Left ventricle myocardium inferior (tissue), 1 donor: ENCODE measurements at places on chromosomes 16 and 17. TPM values are rescaled to one million over a fixed set of nuclear protein-coding genes. Genes with fewer than 3 reads are reported as not detected.

The HIGD1B gene
- 18.3 TPM for total RNA-seq

DNA sequence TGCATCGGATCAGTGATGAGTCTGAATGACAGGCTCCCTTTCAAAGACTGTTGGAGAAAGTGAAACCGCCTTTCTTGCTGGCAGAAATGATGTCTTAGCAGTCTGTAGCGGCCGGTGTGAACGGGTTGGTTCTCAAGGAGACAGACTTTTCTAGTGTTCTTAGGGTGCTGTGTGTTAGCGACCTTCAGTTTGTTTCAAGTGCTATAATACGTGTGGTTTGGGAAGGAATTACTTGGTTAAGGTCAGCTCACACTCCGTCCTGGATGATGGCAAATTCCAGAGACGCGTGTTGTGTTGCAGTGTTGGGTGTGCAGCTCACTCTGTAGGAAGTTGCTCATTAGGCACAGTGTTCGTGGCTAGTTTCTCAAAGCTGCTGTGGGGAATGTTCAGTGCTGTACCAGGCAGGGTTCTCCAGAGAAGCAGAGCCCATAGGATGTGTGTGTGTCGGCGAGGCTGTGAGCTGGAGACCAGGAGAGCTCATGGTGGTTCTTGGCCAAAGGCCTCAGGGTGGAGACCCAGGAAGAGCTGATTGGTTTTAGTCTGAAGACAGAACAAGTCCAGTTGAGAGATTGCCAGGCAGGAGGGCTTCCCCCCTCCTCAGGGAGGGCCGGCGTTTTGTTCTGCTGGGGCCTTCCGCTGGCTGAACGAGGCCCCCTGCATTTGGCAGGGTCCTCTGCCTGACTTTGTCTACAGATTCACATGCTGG is 37.6 kb downstream of the ZNF750 start:
- no peak overlapping the region for H3K4me3 ChIP-seq
- H3K36me3 ChIP-seq: peaks cover 16% of the 10 kb centered on the region
- DNase-seq: no peak
- peaks cover 30% of the 10 kb centered on the region for H3K4me1 ChIP-seq
- no peaks in the 10 kb centered on the region for H3K27me3 ChIP-seq
- H3K27ac ChIP-seq: peak overlapping the region; percentile 59

DNA sequence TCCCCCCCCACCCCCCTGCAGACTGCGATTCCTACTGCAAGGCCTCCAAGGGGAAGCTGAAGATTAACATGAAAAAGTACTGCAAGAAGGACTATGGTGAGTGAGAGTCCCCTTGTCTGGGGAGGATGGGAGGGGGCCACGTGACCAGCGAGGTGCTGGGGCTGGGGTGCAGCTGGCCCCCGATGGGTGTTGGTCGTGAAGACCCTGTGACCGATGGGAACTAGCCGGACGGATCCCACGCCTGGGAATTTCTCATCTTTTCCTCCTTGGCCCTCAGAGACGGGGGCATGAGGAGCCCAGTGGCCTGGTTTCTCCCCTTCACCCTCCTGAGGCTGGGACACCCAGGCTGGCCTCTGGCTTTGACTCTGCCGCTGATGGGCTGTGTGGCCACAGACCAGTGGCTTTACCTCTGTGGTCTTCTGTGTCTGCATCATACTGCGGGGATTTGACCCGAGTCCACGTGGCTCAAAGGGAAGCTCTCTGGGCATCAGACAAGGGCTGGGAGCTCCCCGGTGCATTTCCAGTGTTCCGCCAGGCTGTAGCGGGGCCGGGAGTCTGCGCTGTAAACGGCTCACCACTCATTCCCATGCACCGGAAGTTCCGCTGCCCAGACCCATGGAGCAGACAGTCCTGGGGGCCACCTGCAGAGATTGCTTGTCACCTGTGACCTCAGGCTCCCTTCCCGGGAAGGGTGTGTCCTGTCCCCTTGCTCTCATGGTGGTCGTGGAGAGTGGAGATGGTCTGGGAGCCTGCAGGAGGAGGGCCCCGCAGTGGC is 200.0 kb downstream of the NTN1 start:
- no peak for DNase-seq
- peaks cover 12% of the 10 kb centered on the region for H3K4me1 ChIP-seq
- no peak overlapping the region for H3K27ac ChIP-seq

GRCh38 chr16:17590711-17591654 is 120.2 kb upstream of the XYLT1 start:
- H3K4me3 ChIP-seq: no peak overlapping the region
- H3K27me3 ChIP-seq: peaks cover 26% of the 10 kb centered on the region
- no peak overlapping the region for H3K27ac ChIP-seq
- DNase-seq: no peak
- H3K36me3 ChIP-seq: no peaks in the 10 kb centered on the region

DNA sequence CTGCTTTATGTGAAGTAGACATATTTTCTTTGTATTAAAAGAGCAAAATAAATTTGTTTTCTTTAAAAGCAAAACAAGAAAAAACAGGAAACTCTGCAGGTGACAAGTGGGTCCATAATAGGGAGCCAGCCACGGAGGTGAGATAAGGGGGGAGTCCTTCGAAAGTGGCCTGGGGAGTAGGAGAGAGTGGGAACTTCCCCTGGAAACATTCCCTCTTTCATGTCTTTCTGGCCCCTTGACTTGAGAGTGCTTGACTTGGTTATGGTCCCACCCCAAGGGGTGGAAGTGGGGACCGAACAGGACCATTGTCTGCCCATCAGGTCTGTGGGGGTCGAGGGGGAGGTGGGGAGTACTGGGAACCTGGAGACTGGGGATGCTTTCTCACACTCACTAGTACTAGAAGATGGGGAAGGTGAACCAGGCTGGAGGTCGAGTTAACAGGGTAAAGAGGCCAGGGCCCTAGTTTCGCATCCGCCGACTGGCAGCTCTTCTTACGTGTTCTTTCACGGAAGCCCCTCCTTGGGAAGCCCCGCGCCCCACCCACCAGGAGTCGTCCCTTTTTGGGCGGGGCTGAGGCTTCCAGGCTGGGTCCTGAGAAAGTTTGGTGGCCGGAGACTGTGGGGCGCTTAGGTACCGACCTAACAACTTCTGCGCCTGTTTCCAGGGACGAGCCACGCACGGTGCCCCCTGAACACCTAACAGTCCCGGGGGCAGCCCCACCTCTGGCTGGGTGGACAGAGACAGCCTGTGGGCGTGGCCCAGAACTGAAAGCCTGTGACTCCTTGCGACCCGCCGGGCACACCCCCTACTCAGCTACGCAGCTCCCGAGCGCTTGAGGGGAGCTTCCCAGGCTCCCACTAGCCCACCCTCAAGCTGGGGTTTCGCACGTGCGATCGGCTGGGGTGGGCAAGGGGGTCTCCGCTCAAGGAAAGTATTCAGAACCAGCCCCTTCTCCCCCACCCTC is 790 bp downstream of the TRADD start:
- peaks cover 68% of the 10 kb centered on the region for H3K4me1 ChIP-seq
- peaks cover 21% of the 10 kb centered on the region for H3K27me3 ChIP-seq
- DNase-seq: peak; percentile 36

DNA sequence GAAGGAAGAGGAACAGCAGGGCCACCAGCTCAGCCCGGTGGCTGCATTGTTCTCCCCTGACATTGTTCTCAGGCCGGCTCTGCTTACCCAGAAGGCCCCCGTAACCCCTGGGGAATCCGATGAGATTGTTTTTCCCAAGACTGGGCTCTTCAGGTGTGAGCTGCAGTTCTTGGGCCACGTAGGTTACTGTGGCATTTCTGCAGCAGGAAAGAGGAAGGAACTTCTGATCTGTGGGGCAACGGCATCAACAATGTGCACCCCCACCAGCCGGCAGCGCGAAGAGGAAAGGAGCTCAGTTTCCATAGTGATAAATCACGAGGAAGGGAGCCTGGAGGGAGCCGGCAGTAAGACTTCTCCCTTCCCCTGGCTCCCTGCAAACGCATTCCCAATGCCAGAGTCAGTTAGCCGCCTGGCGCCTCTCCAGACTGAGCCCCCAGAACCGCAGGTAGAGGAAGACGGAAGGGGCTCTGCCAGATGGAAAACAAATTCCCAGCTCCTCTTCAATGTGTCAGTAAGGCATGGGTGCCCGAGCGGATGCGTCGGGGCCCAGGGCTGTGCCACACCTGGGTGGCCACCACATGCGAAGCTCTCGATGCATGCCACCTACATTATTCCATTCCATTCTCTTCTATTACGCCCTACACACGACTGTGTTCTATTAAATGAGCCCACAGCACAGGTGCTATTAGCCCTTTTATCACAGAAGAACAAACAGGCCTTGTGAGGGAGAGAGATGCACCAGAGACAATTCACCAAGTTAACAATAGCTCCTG is 21.5 kb upstream of the PECAM1 start:
- peak; percentile 59 for DNase-seq
- H3K4me3 ChIP-seq: peak overlapping the region; percentile 42
- no peaks in the 10 kb centered on the region for H3K36me3 ChIP-seq
- H3K4me1 ChIP-seq: peaks cover 27% of the 10 kb centered on the region

GRCh38 chr17:65438708-65439294 is 122.6 kb downstream of the AXIN2 start:
- no peaks in the 10 kb centered on the region for H3K27me3 ChIP-seq
- H3K27ac ChIP-seq: no peak overlapping the region
- H3K36me3 ChIP-seq: no peaks in the 10 kb centered on the region
- DNase-seq: no peak

GRCh38 chr16:1430214-1430758 is 592 bp upstream of the PERCC1 start:
- H3K4me1 ChIP-seq: peaks cover 11% of the 10 kb centered on the region
- H3K36me3 ChIP-seq: no peaks in the 10 kb centered on the region
- no peak overlapping the region for H3K27ac ChIP-seq
- no peak overlapping the region for H3K4me3 ChIP-seq
- no peak for DNase-seq

- H3K4me3 ChIP-seq: no peak overlapping the region
- DNase-seq: no peak
- peaks cover 100% of the 10 kb centered on the region for H3K4me1 ChIP-seq
- no peak overlapping the region for H3K27ac ChIP-seq
- H3K27me3 ChIP-seq: no peaks in the 10 kb centered on the region
These were observed 6.3 kb downstream of the CREBBP start for GRCh38 chr16:3874242-3874641.

DNA sequence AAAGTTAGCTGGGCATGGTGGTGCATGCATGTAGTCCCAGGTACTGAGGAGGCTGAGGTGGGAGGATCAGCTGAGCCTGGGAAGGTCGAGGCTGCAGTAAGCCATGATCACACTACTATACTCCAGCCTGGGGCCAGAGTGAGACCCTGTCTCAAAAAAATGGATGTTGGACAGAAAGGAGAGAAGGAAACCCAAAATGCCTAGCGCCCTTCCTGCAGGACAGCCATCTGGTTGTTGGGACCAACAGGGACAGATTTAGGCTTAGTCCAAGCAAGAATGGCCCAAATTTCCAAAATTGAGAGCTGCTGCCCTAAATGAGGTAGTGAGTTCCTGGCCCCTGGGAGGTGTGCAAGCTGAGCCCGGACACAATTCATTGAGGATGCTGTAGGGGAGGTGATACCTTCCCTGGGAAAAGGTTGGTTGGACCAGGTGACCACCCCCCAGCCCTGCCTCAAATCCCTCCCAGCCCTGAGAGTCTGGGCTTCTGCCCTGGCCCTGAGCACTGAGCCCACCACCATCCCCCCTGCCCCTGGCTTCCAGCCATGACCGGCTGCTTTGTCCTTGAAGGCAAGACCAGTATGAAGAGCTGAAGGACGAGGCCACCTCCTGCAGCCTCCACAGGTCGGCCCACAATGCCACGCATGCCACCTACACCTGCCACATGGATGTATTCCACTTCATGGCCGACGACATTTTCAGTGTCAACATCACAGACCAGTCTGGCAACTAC is 35.1 kb downstream of the IL21R start:
- no peak overlapping the region for H3K27ac ChIP-seq
- DNase-seq: no peak
- H3K27me3 ChIP-seq: peaks cover 24% of the 10 kb centered on the region
- H3K36me3 ChIP-seq: no peaks in the 10 kb centered on the region
- no peaks in the 10 kb centered on the region for H3K4me1 ChIP-seq
- H3K4me3 ChIP-seq: no peak overlapping the region

The MT4 gene
- not detected for total RNA-seq

The XAF1 gene
- total RNA-seq: 18.6 TPM

DNA sequence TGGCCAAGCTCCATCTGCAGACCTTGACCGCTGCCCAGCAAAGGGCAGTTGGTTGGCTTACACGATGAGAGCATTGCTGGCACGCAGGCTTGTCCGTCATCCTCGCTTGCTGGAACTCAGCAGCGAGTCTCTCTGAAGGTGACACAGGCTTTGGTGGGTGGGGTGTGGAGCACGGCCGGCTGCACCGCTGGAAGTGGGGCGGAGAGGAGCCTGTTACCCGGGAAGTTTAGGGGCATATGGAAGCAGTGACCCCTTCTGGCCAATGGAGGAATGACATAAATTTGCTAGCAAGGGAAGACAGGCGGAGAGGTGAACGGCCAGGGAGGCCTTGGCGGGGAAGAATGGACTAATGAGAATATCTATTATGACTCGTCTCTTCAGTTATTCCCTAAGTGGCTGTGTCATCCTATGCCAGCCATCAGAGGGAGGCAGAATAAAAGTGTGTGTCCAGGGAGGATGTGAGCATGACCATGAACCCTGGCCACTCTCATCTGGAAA is 65.9 kb upstream of the SDK2 start:
- H3K27ac ChIP-seq: no peak overlapping the region
- H3K4me3 ChIP-seq: no peak overlapping the region

GRCh38 chr17:15659236-15659635 is 24.9 kb downstream of the TRIM16 start:
- peak overlapping the region; percentile 88 for H3K27ac ChIP-seq
- no peak overlapping the region for H3K4me3 ChIP-seq
- no peak for DNase-seq
- no peaks in the 10 kb centered on the region for H3K36me3 ChIP-seq
- H3K4me1 ChIP-seq: peaks cover 29% of the 10 kb centered on the region
- H3K27me3 ChIP-seq: no peaks in the 10 kb centered on the region

DNA sequence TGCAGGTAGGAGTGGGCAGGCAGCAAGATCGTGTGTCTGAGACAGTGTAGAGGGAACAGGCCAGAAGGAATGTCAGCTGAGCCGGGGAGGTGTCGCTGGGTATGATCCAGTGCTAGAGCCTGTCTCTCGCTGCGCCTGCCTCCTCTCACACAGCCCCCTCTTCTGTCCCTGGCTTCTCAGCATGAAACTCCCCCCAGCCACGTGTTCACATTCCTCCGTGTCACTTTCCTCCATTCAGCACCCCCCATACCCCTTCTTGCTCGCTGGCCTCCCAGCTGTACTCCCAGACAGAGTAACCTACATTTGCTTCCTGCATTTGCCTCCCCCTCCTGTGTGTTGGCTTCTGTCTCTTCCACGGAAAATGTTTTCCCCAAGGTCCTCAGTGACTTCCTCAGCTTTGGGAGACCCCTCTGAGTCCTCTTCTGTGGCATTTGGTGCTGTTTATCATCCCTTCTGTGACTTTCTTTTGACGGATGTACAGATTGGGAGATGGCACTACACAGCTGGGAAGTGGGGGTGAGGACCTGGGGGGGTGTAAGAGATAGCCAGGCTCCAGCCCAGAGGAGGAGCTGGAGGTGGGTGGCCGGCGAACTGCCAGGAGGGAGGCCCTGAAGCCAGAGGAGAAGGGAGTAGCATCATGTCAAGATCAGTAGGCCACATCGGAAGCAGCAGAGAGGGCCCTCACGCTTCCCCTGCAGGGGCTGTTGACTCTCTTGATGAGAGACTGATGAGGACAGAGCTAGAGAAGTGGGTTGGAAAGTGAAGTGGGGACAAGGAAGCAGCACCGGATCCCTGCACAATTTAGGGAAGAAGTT is 19.2 kb downstream of the SGF29 start:
- H3K27me3 ChIP-seq: no peaks in the 10 kb centered on the region
- peaks cover 32% of the 10 kb centered on the region for H3K4me1 ChIP-seq
- H3K4me3 ChIP-seq: no peak overlapping the region
- H3K27ac ChIP-seq: peak overlapping the region; percentile 74
